ENCODE measurements at places on chromosomes 1 and 21. TPM values are rescaled to one million over a fixed set of nuclear protein-coding genes. Genes with fewer than 3 reads are reported as not detected.

DNA sequence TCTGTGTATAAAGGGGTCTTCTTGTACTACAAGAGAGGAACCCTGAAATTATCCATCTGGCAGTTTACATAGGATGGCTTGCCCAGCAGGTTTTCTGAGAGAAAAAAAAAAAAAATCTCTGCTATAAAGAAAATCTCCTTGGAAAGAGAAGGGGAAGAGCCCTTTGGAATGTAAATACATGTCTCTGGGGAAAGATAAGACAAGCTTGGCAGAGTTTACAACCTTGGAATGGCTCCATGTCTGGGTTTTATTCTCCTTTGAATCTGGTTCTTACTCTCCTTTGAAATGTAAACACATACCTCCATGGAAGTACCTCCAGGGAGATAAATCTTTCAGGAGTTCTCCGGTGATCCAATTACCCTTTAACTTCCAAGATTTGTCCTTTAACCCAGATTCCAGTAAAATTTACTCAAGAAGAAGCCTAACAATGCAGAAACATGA is 45.1 kb upstream of the DNAH14 start:
- no peak for DNase-seq

- no peak for DNase-seq
These were observed 23.2 kb downstream of the GALNT2 start for GRCh38 chr1:230090194-230090711.

DNA sequence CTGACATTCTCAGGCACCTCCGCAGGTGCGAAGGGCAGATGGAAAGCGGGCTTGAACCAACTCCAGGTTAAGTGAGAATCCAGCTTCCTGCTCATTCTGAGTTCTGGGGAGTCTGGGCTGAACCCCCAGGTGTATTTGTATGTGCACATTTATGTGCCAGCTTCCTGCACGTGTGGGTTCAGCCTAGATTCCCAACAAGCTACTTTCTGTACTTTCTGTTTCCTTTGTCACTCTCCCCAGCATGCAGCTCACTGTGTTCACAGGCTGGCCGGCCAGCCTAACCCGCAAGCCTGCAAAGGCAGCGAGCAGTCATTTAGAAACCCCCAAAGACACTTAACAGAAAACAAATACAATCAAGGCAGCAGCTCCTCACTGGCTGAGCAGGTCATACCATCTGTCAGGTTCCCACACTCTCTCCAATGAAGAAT is 1.3 kb upstream of the IL19 start:
- no peak for DNase-seq

DNA sequence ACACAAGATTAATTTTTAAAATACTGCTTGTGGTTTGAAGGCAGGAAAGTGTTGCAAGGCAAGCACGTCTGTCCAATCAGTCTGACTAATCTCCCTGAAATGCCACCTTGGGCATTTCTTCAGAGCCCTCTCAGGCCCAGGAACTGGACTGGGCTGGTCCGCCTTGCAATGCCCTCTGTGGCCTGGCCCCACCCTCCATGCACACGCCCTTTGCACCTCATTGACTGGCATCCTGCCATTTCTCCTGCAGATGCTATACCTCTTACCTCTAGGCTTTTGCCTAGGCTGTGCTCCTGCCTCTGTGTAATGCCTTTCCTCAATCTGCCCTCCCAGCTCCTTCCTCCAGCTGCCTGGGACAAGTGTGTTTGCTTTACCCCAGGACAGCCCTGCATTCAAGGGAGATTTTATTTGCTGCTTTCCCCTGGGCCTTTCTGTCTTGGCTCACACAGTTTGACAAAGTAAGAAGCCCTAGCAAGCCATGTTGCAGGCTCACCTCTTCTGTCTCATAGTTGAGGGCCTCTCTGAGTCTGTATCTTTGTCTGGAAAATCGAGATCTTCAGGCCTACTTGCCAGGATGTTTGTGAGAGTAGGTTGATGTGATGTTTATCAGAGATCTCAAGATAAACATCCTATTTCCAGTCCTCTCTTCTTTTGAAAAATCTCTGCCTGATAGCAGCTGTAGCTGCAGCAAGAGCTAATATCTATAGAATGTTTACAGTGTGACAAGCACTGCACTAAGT is 149.2 kb upstream of the JUN start:
- DNase-seq: no peak

DNA sequence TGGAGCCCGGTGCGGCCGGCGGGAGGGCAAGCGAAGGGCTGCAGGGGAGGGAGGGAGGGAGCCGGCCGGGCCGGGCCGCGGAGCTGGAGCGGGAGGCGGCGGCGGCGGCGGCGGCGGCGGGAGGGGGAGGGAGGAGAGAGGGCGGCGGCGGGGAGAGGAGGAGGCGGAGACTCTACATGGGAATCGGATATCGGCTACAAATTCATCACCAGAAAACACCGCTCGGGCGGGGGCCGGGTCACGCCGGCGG is at the start of gene AKT3:
Gene AKT3, minus strand, starts transcription at position 42 of the 250 bp plus-strand sequence. CDS start 7,073 bp downstream, outside the sequence.
- DNase-seq: no peak

DNA sequence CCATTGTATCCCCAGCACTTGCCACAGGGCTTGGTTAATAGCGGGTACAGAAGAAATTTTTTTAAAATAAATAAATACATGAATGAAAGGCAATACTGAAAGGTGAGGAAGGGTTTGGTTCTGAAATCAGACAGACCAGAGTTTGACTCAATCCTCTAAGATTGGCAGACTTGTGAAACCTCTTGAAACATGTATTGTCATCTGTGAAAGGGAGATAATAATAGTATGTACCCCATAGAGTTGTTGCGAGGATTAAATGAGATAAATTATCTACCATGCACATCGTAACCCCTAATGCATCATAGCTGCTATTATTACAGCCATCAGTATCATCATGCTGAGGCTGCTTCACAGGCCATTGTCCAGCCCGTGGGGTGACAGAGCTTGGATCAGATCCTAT is 41.4 kb downstream of the S1PR1 start:
- no peak for DNase-seq

DNA sequence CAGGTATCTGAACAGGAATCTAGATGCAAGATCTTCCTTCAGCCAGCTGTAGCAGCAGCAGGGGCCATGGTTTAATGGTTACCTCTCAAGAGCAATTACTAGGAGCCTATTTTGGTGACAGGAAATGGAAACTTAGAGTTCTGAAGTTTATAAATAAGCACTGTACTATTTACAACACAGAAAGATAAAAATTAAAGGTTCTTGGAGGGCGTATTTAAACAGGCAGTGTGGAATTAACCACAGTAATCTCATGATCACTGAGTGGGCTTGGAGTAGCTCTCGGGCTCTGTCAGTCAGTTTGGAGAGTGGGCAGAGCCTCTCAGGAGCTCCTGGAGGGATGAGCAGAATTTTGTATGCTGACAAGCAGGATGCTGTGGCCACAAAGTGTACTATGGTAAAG is 10.2 kb upstream of the FCRL5 start:
- no peak for DNase-seq

DNA sequence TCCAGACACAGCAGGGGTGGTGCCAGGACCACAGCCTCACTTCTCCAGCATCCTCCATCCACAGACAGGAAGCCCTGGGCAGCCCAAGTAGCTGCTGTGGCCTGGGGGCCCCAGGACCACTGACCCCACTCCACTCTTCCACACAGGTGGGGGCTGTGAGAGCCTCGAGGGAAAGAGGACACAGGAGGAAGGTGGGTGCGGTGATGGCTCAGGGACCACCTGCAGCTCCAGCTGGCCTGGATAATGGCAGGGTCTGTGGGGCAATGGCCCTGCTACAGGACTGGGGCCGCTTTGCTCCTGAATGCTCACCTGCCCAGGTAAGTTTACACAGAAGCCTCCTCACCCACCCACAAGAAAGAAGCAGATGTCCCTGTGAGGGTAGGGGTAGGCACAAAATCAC is 18.3 kb upstream of the PRSS38 start:
- DNase-seq: no peak

- no peak for DNase-seq
These were observed 23.5 kb upstream of the LRRN2 start for GRCh38 chr1:204709021-204709420.

- no peak for DNase-seq
These were observed 4.2 kb downstream of the ST6GALNAC5 start for GRCh38 chr1:76871355-76871974.

TNNT2 gene
- polyA plus RNA-seq: 1,008 TPM

SV2A gene
- 2.6 TPM for polyA plus RNA-seq

HAPLN2 gene
- polyA plus RNA-seq: 0.49 TPM
